ENCODE measurements at places on chromosomes 3 and 15.

DNA sequence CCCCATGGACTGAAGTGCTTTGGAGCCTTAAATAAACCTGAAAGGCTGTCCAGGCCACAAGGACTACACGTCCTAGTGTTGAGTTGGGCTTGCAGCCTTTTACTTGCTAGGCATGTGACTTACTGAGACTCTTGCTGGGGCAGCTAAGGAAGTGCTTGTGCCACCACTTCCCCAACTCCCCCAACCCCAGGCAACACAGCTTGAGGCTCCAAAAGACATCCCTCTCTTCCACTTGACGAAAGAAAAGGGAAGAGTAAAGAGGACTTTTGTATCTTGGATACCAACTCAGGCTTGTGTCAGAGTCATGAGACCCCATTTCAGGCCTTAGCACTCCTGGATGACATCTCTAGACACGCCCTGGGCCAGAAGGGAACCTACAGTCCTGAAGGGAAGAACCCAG, 109.8 kb downstream of the XRN1 start:
- no peak for DNase-seq

DNA sequence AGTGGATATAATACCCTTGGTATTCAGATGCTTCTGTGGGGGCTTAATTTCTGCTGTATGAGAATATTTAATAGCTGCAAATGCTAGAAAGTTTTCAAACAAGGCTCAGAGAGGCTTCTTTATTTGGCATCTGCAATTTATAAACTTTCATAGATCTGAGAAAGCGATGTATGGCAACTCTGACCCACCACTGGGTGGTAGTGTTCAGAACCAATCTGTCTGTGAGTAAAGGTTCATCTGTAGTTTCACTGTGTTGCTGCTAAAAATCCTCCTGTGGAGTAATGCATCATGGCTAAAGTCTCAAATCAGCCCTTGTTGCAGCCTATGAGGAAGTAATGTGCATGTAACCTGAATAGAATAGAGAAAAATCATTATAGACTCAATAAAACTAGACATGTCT, 47.4 kb downstream of the CLSTN2 start:
- no peak for DNase-seq

- no peak for DNase-seq
Measured at GRCh38 chr15:36599620-36600433, 20.4 kb downstream of the CDIN1 start.

GRCh38 chr15:28273468-28273867, 48.5 kb downstream of the HERC2 start:
- no peak for DNase-seq

GRCh38 chr3:182455011-182455410, 338.3 kb upstream of the ATP11B start:
- no peak for DNase-seq

DNA sequence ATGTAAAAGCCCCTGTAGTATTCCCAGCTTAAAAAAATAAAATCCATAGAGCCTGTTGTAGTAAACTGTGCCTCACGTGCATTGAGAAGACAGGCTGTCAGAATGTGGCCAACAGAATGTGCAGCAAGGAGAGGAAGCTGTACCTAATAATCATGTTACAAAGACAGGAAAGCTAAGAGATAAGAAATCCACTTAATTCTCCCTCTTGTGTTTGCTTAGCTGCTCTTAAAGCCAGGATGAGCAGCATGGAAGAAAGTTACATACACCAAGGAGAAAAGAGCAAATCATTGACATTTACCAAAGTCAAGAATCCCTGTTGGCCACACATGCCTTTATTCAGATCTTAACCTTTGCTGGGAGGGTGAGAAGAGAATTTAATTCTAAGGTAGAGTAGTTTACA, 85.9 kb downstream of the TNIK start:
- no peak for DNase-seq

DNA sequence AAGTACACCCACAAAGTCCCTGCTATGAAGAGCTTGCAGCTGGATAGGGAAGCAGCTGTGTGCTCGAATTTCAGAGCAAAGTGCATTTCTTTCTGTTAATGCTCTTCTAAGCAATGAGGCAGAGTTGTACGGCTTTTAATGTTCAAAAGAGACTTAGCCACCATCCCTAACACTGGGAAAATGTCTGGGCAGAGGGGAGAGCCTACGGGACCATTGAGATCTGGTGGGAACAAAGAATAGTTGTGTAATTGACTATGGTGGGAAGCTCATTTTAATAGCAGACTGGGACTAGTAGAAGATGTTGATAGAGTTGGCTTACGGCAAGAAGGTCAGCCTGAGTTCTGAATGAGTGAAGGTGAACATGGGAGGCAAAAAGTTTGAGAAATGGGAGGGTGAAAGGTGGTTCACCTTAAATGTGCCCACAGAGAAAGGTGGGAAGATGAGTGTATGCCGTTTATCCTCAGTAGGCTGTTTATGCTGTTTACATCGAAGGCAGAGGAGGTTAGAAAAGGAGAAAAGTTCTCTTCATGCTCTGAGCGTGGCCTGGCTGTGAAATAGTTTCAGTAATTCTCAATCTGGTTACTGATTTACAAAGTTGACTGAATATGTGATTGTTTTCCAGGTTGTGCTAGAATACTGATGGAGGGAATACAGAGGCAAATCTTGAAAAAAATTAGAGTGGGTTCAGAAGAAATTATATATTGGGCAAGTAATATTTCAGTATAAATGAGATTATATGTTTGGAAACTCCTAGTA, 22.9 kb upstream of the UTS2B start:
- DNase-seq = no peak

GRCh38 chr3:170907637-170908234, 701 bp downstream of the EIF5A2 start:
- no peak for DNase-seq

DNA sequence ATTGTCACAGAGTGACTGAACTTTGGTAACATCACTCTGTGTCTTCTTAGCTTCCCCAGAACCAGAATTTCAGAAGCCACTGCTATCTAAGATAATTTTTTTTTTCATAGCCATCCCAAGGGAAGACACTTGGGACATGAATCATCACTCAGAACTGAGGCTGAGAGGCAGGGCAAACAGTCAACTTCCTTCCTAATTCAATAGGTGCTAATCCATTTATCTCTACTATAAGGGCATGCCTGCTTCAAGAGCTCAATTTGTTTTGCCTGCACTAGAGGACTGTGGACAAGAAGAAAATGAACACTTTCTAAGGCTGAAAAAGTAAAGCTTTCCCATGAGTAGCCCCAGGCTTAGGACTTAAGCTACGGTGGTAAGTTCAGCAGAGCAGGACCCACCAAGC, 56.7 kb upstream of the MYRIP start:
- no peak for DNase-seq

DNA sequence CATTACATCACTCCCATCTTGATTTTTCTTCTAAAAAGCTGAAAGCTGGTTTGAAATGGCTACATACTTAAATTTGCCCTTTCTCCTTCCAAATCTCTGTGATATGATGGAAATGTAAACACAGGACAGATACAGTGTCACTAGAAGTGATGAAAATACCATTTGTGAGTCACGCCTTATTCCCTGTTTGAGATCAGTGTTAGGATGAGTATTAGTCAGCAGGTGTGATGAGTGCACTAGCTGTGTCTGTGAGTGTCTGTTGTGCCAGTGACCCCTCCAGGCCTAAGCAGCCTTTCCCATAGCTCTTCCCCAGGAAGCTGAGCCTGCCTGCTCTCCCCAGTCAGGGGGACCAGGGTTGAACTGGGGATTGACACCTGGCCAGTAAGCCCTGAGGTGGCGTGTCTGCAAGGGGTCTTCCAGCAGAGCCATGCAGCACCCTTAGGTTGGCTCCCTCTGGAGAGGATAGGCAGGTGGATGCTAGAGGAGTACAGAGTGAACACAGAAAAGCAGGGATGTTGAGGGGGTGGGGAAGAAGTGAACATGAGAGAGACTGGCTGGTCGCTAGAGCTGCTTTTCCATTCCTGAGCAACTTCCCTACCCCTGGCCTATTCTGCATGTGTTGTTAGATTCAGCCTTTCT, 92.0 kb downstream of the PDE8A start:
- no peak for DNase-seq

- no peak for DNase-seq
Measured at GRCh38 chr3:16504242-16504641, 9.3 kb downstream of the RFTN1 start.

GRCh38 chr15:51093488-51093838, 1.2 kb downstream of the TNFAIP8L3 start:
- DNase-seq = no peak

DNA sequence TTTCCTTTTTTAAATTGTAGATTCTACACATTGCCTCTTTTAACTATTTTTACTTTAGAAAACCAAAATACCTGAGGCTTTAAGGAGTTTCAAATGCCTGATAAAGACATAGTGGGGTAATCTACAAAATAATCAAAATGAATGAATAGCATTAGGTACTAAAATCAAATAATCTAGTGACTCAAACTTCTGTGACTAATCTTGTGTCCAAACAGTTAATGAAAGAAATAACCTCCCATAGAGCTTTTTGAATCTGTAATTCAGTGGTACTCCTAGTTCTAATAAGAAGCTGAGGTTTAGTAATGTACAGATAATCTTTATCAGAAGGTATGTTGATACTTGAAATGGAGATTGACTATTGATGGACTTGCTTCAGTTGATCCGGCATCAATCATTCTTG, 53.0 kb downstream of the DTWD1 start:
- no peak for DNase-seq

DNA sequence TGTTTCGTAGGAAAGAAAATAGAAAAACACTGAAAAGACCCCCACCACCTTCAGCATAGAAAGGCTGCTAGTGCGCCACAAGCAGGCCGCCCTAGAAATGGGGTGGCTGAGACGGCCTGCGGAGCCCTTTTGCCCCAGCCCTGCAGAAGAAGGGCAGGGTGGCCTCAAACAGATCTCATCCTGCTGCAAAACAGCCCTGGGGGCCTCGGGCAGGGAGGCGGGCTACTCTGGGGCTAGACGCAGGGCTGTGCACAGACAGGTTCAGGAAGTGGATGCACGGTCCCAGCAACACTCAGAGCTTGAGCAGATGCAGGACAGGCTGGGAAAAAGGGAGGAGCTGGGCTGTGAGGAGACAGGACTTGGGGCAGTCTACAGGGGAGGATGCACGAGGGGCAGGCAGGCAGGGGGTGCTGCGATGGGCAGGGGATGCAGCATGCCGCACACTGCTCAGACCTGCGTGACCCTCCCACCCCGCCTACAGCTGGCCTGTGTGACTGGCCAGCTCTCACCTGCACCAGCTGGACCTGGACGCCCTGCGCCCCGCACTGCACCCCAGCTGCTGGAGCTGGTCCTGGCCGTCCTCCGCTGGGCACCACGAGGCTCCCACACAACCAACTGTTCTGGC, 34.3 kb downstream of the ZXDC start:
- DNase-seq = no peak

DNA sequence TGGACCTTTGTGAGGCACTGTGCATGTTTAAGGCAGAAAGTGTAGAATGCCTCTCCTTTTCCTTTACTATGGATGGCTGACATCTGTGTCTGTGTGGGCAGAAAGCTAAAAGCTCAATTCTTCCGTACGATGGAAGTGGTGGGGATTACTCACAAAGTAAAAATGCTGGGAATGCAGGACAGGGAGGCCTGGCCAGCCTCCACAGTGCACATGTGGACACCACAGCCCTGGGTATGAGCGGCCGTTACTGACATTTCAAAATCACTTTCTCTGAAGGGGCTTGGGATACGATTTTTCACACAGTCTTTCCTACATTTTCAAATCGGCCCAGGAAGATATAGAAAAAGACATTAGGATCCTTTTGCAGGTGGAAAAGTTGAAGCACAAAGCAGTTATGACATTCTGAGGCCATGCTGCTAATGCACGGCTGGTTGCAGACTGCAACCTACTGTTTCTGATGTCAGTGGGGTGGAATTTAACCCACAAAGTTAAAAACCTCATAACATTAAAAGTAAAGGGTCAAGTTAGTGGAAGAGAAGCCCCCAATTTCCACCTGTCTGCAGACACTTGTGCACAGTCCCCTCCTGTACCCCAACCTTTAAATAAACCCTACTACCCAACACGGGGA, 27.9 kb downstream of the EHD4 start:
- no peak for DNase-seq

GRCh38 chr3:191961529-191961928, 500.6 kb downstream of the PYDC2 start:
- no peak for DNase-seq

DNA sequence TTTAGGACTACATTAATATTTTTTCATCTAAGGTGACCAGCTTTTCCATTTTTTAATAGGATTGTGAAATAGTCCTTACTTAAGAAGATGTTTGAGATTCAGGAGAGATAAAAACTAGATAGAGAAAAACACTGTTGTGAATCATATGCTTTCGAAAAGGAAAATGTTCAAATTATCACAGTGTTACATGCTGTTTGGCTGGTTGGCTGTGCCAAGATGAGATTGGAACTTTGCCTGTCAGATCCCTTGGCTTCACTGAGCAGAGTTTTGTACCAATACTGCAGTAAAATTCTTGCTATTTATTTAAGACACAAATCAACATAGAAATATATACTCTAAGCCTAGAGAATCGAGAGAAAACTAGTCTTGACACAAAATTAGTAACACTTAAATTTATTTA, 117.2 kb downstream of the OXSM start:
- no peak for DNase-seq

GRCh38 chr3:123390865-123391600, 57.9 kb downstream of the ADCY5 start:
- DNase-seq = no peak

DNA sequence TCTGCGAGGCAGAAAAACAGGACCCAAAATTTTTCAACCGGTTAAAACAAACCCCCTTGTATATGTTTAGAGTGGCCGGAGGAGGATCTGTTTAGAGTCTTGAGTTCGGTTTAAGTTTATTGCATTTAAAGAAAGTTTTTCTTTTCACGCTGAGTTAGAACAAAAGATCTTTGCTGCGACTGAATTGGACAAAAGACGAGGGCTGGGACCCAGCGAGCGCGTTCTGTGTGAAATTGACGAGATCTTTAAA, 9.8 kb downstream of the NR2F2 start:
- DNase-seq = no peak

DNA sequence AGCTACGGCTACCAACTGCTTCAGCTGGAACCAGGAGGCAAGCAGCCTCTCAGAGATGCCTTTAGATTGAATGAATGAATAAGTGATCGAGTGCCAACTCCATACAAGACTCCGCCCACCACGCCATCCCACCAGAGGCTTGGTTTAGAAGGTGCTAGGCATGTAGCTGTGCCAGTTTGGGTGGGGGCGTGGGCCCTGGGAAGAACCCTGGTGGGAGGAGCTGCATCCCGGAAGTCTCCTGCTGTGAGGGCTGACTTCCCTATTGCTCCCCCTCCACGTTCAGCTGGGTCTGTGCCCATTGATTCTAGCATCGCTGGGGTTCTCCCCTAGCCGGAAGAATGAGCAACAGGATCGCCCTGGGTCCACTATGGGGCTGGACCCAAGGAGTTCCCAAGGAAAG, 20.9 kb downstream of the LINGO1 start:
- no peak for DNase-seq

GRCh38 chr15:53746101-53746500, 13.4 kb downstream of the WDR72 start:
- DNase-seq = no peak

GRCh38 chr3:144263706-144264105, 292.1 kb downstream of the DIPK2A start:
- DNase-seq = no peak

- DNase-seq = no peak
Measured at GRCh38 chr3:126752303-126753190, 48.5 kb downstream of the CHCHD6 start.

GRCh38 chr3:106768941-106769480, 608.2 kb upstream of the CCDC54 start:
- DNase-seq = no peak

GRCh38 chr15:99148851-99149276, 44.0 kb downstream of the SYNM start:
- no peak for DNase-seq

All from stimulated activated CD4-positive, alpha-beta T cell treated with anti-CD3 and anti-CD28 coated beads, Interleukin-15, amount 100 ng/mL, for 1 hour (primary cell).